ENCODE measurements at places on chromosomes 13 and 19.

DNA sequence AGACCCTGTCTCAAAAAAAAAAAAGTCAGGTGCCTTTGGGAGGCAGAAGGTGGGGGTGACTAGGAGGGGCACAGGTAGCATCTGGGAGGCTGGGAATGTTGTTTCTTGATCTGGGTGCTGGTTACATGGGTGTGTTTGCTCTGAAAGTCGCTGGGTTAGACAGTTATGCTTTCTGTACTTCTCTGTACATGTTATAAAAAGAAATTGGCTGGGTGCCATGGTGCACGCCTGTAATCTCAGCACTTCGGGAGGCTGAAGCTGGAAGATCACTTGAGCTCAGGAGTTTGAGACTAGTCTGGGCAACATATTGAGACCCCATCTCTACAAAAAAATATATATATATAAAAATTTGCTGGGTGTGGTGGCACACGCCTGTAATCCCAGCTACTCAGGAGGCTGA is 15.1 kb downstream of the NOSIP start:
- no peak for DNase-seq

DNA sequence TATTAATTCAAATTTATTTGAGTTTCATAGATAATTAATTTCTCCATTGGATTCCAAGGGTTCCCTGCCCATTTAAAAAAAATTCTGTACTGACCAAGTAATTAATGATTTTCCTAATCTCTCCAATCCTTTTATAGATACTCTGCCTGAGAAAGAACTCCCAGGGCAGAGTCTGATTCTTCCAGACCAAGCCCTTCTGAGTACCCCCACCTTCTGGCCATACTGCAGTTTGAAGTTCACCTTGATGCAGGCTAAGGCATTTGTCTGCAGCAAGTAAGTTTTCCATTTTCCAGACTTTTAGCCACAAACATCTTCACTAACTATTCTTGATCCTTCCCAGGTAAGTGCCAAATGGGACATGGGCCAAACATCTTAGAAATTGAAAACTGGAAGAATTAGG is 195.9 kb downstream of the LHFPL6 start:
- DNase-seq = no peak

DNA sequence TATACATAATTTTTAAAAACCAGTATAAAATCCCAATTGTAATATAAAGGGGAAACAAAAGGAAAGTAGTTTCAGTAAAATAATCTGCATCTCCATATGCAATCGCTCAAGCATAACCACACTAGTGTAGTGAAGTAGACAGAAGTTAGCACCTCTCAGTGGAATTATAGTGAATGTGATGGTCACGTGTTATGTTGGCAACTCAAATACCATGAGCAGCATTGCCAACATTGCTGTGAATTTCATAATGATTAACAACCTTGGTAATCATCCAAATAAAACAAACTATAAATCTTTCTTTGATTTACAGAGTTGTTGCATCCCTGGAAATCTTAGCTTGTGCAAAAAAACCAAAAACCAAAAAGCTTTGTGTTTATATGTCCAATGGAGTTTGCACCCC is 77.3 kb upstream of the SIAH3 start:
- no peak for DNase-seq

DNA sequence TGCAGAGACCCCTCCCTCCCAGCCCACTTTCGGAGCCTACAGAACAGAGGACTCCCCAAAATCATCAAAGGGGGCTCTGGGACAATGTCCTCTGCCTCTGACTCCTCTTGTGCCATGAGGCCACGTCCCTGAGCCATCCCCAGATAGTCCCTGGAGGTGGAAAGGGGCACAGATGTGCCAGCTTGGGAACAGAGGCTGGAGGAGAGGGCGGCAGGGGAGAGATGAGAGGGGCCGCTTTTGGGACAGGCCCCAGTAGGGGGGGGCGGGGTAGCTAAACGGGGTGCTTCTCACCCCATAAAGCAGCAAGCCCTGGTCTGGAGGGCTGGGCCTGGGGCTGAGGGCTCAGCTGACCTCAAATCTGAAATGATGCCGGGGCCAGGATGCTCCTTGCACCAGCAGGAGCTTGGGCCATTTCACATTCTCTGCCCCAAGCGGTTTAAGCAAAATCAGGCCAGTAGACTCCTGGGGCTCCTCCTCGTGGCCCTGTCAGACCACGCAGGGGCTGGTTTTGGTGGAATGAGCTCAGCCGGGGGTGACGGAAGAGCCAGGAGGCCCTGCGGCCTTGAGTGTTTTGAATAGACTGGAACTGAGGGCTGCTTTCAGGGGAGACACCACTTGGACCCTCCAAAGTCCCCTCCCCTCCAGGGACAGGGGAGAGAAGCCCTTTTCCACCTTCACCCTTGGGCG is 27.1 kb downstream of the ONECUT3 start:
- no peak for DNase-seq

DNA sequence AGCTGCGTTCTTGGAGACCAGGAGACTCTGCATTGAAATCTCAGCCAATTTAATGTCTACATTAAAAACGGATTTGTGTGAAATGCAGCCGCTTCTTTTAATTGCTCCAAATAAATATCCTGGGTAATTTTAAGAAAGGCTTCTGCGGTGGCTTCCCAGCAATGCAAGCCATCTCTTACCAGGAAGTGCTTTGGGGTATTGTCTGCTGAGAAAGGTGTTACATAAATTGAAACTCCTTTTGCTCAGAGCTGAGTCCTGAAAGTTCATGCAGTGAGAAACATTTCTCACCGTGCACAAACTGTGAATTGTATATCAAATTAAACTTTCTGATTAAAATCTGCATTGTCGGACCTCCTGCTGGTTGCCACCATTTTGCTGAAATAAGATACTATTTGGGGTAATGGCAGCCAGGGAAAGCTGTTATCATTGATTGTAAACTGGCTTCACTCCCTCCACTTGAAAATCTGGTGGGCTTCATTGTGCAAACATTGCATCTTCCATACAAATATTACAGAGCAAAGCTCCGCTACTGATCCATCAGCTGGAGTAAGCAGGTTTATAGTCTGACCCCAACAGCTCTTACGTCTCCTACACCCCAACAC is 59.5 kb downstream of the ZIC5 start:
- DNase-seq = no peak

DNA sequence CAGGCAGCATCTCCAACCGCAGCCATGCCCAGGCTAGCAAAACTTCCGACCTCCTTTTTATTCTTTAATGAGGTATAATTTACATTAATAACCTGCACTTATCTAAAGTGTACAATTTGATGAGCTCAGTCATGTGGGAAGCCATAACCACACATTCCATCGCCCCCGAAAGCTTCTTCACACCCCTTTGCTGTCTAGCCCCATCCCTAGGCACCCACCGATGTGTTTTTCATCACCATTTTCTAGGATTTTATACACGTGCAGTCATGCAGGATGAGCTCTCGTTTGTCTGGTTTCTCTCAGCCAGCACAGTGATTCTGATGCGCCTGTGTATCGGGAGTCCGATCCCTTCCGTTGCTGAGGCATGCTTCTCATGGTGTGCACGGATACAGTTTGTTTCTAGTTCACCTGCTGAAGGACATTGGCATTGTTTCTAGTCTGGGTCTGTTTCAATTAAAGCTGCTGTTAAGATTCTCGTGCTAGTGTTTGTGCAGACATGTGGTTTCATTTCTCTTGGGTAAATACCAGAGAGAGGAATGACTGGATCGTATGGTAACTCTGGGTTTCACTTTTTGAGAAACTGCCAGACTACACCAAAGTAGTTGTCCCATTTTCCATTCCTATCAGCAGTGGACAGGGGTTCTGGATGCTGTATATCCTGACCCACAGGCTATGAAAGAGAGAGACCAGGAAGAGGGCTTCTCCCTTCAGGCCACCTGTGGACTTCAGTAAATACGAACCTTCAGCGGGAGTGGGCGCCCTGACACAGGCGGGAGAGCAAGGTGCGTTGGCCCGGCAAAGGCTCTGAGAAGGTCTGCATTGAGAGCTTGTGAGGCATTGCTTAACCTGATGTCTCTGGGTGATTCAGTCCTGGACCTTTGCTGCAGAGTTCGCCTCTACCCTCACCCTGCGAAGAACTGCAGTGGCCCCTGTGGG is 4.9 kb downstream of the AP1M1 start:
- DNase-seq = no peak

Measured in activated naive CD4-positive, alpha-beta T cell treated with anti-CD3 and anti-CD28 coated beads, Interleukin-2, amount 50 U/mL, for 16 hours (primary cell).